AG09309 (cell line): ENCODE measurements at places on chromosomes 2 and 18.
A peak's percentile ranks its signal among the peaks of the same experiment; 100 is the strongest.

- DNase-seq, result peak; percentile 3
These were observed 1263.4 kb downstream of the DSC3 start for GRCh38 chr18:29779096-29779495.

GRCh38 chr2:64263315-64263714 is 119.1 kb upstream of the PELI1 start:
- DNase-seq, result peak; percentile 51

DNA sequence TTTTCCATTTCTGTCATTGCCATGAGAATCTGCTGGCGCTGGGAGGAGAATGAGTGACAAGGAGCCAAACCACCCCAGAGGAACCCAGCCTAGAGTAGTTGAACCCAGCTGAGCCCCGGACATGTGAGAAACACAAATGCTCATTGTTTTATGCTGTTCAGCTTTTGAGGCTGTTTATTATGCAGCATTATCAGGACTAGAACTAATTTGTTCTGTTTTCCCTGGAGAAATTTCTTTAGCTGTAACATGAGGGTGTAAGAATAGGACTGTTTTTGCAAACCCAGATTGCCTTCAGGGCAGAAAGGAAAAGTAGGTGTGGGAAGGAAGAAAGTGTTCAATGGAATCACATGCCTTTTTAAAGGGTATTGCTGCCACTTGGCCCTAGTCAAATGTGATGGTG is 28.5 kb upstream of the DOCK10 start:
- no peak for DNase-seq

DNA sequence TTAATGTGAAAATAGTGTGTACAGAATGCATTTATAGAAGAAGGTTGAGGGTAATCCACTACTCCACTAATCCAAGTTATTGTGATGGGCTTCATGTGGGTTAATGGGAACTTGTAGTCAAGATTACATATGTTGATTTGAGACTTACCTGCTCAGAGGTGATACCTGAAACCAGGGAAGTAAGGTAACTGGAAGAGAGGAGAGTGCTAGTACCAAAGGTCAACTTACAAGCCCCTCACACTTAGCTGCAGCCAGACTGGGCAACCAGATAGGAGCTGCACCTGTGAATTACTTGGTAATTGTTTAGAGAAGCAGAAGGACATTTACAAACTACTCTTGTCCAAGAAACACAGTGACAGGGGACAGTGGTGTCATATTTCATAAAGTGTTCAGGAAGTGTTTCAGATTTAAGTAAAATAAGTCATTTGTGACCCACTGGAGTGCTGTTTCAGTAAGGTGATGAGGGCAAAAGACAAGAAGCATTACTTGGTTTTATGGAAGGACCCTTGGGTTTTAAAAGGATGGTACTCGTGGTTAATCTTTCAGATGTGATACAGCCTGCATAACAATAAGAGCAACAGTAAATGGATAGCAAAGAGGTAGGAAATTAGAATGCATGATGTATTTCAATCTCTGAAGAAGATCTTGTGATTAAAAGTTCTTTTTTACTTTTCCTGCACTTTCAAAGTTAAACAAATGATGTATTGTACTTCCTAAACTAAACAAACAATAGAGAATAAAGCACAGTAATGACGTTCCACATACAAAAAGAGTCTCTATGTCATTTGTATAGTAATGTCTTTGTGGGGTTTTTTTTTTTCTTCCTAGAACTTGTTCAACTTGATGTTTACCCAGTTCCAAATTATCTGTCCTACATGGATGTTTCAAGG is 189.3 kb downstream of the PHLPP1 start:
- no peak for DNase-seq

GRCh38 chr2:134934641-134935040 is 16.0 kb downstream of the CCNT2 start:
- no peak for DNase-seq

GRCh38 chr18:72181241-72181764 is 362.8 kb downstream of the CBLN2 start:
- DNase-seq, result no peak

- no peak for DNase-seq
These were observed 108.2 kb upstream of the MYCN start for GRCh38 chr2:15832030-15832709.

- DNase-seq, result no peak
These were observed 79.6 kb downstream of the STPG4 start for GRCh38 chr2:47075361-47076125.

DNA sequence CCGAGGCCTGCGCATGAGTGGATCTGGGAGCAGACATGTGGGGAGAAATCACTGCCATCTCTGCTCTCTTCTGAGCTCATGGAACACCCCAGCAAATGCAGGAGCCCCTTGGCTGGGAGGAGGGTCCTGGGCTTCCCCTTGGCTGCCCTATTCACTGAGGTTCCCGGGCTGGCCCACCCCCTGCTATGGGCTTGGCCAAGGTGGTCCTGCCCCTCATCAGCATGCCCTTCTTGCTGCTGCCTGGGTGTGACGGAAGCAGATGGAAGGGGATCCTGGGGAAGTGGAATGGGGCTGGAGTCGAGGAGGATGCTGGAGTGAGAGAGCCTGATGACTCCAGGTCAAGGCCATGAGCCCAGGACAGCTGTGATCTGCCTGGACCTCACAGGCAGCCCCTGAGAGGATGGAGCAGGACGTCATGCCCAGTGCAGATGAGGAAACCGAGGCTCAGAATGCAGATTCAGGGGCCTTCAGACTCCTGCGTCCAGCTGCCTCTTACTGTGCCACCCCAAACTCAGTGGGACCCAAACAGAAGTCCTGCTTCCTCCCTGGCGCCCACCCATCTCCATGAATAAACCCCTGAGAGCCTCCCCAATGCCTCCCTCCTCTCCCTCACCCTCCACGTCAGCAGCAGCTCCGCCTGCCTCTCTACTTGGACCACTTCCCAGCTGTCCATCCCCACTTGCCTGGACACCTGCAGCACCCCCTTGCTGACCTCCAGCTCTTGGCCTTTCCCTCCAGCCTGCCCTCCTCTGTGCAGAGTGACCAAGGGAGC is 4.0 kb downstream of the SNED1 start:
- DNase-seq, result no peak

GRCh38 chr2:3651691-3652648 is 6.0 kb upstream of the ALLC start:
- no peak for DNase-seq

DNA sequence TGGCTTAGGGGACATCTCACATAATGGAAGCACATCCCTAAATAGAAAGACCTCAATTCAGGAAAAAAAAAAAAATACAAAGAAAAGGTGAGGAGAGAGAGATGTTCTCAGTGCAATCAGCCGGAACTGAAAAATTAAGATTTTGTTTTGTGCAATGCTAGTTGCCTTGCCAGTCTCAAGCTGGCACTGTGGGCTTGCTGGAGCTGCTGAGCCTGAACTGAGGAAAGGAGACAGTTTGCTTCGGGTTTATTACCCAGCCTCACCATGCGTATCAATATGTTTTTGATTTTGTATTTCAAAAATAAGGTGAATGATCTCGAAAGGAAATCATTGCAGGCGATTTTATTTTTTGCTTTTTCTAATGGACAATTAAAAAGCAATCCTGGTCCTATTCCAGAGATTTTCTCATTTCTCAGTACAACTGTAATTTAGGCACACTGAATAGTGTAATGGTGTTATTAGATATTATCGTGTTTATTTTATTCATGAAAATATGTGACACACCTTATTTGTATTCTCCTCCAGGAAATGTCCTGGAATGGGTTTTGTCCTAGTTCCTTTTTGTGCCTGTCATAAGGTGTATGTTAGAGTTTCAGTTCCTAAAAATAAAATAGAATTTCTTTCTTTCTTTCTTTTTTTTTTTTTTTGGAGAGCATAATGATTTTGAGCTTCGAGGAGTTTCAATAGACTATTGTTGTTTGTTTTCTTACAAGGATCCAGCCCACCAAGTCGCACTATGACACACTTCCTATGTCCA is 72.8 kb upstream of the ZEB2 start:
- DNase-seq, result no peak

DNA sequence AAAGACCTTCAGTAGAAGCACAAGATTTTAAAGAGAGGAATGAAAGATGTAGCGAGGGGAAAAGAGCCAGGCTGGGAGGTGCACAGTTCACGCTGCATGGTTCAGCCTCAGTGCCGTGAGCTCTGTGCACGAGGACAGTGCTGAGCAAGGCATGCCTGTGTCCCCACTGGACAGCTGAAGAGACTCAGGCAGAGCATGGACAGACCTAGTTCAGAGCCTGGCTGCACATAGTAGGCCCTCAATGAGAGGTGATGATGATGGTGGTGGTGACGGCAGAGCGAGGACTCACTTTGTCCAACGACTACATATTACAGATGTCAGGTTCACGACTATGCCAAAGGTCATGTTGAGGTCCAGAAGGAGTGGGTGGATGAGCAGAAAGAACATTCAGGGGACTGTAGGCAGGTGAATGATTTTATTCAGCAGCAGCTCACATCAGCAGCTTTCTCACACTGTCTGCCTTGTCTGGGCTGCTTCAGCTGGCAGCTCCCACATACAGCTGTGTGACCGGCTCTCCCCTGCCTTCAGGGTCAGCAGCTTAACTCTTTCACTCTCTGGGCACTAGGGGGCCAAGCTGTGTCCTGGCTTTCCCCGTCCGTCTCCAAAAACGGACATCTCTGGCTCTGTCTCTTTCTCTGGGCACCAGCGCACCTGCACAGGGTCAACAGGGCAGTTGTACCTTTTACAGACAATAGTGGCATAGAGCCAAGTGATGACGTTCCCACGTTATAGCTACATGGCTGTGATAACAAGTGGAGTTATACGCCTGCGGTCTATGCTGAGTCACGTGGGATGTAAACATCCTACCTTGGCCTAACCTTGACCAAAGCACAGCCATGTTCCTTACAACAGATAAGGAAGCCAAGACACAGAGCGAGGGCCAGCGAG is 128.8 kb upstream of the MSH6 start:
- no peak for DNase-seq

DNA sequence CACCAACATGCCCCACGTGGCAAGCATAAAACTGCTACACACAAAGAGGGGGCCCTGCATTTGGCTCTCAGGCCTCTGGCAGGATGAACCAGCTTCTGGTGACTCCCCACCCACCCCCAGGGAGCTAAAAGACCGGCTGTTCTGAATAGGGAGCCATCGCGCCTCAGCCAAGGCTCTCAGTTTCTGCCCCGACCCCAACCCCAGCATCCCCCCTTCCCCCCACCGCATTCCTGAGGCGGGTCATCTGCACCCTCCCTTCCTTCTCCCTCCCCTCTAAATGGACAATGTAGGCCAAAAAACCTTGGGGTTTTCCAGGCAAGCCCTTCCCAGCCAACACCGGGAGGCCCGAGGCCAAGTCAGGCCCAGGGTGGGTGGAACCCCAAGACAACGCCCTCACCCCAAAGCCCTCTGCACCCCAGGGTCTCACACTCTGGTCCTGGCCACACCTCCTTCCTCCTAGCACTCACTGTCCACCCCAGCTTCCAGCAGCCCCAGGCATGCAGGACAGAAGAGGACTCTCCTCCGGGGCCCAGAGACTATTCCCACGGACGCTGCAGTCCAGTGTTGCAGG is 5.7 kb downstream of the CYP26B1 start:
- no peak for DNase-seq

DNA sequence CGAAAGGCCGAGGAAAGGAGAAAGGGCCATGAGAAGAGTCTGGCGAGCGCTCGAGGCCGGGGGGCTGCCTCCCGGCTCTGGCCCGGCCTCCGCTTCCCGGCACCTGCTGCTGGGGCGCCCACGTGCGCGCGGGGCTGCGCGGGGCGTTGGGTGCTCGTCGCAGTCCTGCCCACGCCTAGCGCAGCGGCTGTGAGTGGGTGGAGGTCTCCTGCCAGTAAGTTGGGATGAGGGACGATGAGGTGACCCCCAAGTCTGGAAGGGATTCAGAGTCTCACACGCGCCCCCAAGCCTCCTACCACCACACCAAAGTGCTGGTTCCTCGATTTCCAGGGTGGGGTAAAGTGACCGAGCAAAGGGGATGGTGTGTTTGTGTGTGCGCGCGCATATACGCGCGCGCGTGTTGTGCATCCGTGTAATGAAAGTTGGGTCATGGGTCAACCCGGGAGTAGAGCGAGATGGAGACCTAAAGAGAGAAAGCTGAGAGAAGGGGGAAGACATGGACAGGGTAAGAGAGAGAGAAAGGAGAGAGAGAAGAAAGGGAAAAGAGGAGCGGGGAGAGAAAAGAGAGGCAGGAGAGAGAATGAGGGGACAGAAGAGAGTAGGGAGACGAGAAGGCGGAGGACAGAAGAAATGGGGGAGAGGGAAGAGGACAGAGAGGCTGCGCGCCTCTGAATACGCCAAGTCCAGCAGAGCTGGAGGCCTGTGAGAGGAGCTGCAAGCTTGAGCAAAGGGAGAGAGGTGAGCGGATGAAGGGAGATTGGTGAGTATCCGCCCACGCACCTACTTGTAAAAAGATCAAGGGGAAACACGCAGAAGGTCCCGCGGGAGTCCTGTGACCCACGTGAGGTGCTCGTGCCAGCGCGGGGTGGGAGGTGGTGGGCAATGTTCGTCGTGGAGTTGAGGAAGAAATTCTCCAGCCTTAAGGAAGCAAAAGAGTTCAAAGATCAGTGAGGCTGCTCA is 1.7 kb upstream of the NETO1 start:
- DNase-seq, result no peak

- DNase-seq, result no peak
These were observed 59.9 kb downstream of the MSH6 start for GRCh38 chr2:47842846-47843245.

- DNase-seq, result no peak
These were observed 29.8 kb downstream of the TOGARAM2 start for GRCh38 chr2:29010946-29011345.

DNA sequence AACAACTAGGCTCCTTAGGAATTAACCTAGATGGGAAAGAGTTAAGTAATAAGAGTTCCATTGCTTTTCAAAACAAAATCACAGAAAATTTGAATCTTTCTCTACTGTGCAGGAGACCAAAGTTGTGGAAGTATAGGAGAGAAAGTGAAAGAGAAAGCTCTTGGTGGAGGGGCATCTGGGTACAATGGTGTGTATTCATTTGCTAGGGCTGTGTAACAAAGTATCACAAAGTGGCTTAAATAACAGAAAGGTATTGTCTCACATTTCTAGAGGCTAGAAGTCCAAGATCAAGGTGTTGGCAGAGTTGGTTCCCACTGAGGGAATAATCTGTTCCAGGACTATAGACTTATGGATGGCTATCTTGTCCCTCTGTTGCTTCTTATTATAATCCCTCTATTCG is 50.5 kb upstream of the GORASP2 start:
- DNase-seq, result no peak

GRCh38 chr2:4180631-4181030 is 477.3 kb downstream of the DCDC2C start:
- DNase-seq, result no peak

DNA sequence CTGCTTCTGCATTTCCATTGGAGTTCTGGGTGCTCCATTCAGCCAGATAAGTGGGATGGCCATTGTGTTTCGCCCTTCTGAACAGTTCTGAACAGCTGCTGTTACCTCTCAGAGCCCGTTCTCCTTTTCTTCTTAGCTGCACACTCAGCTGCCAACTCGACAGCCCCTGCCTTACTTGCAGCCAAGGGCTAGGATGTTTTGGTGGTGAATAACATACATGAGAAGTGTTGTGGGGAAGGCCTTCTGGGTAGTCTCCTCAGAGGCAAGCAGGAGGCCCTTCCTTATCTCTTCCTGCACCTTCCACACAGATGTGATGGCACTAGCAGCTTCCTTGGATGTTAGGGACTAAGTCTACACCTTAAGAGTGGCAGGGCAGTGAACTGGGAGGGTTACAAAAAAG is 138.4 kb upstream of the NOSTRIN start:
- DNase-seq, result no peak
